MV-4-11 (cell line): ENCODE measurements at places on chromosomes 2 and 18.

DNA sequence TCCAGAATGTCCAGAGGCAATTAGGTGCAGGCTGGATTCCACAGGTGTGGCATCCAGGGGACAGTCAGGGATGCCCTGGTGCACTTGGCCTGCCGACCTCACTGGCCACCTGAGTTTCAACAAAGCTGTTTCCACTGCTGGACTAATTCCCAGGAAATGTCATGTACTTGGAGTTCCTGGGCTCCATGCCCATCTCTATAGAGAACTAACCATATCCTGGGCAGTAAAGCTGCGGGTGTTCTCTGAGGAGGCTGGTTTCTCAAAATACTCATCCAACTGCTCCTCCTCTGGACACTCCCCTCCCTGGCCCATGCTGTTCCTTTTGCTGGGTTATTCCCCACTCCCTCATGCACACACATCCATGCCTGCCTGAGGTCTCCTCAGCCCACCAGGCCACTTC, 161.9 kb upstream of the SKOR2 start:
- DNase-seq, result no peak

DNA sequence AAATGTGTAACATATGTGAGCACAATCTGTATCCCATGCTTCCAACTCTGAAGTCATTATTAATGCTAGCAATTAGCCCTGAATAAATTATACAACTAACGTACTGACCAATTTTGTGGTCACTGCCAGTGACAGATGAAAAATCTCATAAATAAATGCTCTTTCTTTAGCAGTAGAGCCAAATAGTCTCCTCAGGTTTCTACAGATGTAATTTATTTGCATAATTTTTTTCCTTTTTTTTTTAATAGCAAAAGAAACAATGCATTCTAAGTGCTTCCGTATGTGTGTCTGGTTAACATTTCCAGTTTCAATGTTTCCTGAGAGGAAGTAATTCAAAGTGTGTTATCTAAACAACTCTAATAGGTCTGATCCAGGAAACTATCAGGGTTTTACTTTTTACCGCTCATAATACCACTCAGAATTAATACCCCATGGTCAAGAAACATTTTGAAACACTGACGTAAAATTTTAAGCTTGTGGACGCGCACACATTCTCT, 108.4 kb downstream of the MEP1B start:
- no peak for DNase-seq

DNA sequence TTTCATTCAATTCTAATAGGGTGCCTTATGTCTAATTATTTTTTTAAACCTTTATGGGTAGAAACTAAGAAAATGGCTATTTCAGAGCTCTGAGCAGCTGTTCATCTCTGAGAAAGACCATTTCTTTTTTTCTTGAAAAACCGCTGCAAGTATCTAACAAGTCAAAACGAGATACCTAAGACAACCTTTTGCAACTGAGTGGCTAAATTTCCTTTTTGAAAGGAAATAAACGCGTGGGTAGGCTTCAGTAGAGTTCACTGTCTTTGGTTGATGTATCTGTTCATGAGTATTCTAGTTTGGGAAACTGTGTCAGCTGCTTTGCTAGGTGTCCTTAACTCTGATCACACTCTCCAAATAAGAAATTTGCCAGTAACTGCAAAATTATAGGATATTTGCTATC, 104.3 kb upstream of the LINC00305 start:
- no peak for DNase-seq

- no peak for DNase-seq
Observed at GRCh38 chr2:104851291-104852089, 2.4 kb upstream of the POU3F3 start.

DNA sequence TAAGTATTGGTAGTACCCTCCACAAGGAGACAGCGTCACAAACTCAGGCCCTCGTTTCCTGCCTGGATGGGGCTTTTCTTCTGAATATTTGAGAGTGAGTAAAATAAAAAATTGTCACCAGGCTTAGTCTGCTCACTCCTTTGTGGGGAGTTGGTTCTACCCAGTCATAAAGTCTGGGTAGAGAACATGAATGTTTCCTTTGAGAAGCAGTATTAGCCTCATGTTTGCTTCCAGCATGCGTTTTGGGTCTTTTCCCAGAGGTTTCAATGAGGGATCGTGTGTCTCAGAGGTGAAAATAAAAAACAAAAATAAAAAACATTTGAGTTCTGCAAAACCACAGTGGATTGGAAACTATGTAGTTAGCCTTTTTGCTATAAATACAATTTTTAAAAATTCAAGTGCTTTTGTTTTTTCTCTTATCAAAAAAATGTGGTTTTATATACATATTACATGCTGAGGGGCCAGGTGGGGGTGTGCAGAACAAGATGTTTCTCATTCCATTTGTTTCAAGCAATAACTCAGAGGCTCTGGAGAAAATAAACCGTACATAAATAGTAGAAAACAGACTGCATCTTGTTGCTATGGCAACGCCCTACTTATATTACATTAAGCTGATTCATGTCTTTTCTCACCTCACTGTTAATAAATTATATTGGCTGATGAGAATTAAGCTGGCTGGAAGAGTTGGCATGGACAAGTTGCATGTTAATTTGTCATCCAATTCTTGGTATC, 225.4 kb upstream of the FBXO11 start:
- no peak for DNase-seq

DNA sequence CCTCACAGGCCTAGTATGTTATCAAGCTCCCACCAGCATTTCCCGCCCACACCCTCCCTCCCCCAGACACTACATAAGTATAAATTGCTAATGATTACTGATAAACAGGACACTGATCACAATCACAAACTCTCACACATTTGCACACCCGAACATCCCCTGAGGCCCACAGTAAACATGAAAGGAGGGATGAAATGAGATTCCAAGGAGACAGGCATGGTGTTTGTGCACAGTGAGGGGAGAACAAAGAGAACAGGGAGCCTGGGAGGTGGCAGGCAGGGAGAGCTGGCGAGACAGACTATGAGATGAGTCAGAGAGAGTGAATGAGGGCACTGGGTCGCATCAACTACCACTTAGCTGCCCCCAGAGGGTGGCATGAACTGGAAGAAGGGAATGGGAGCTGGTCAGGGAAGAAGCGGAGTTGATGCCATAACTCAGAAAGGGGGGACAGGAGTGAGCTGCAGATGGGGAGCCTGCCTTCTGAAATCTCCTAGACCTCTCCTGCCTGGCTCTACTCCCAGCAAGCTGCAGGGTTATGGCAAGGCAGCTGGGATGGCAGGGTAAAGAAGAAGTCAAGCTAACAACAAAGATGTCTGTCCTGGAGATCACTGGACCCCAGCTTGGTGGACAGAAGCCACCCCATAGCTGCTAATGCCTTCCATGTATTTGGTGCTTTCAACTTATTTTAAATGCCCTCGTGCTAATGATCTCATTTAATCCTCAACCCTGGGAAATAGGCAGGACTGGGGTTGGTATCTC, 5.1 kb downstream of the KIF3C start:
- DNase-seq, result no peak

DNA sequence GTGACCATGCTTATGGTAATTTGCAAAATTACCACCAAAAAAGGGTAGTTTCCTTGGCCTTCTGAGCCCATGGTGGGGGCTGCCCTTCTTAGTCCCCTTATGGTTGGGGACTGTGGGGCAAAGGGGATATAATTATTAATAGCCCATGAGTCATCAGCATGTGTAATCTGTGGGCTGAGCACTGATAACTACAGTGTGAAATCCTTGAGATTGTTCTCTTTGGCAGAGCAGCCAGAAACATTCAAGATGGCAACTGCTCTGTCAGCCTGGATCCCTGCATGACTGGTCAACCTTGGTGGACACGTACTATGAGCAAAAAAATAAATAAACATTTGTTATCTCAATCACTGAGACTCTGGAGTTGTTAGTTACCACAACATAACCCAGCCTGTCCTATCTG, 61.3 kb downstream of the MGAT4A start:
- DNase-seq, result no peak

- DNase-seq, result peak; percentile 14
Observed at GRCh38 chr2:127348426-127349000, 39.3 kb downstream of the MAP3K2 start.

DNA sequence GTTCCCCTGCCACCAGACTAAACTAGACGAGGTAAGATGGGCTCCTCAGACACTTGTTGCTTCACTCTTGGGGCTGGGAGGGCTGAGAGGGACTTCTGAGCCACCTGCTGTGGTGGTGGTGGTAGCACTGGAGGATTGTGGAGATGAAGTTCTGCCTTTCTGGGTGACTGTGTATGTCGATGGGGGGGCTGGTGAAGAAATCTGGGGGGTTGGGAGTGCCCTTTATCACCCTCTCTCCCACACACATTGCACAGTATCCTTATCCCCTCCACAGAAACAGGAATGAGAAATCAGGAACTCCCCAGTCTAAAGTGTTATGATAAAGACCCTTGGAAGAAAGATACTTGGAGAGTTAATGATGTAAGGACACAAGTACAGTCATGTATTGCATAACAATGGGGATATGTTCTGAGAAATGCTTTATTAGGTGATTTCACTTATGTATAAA, 38.5 kb downstream of the HK2 start:
- DNase-seq, result peak; percentile 75
